Stimulated activated CD8-positive, alpha-beta memory T cell treated with anti-CD3 and anti-CD28 coated beads, Interleukin-4, amount 100 ng/mL, for 4 hours (primary cell): ENCODE measurements at places on chromosomes 4 and X.

- no peak for DNase-seq
These were observed 212.5 kb upstream of the DKK2 start for GRCh38 chr4:107248571-107248970.

DNA sequence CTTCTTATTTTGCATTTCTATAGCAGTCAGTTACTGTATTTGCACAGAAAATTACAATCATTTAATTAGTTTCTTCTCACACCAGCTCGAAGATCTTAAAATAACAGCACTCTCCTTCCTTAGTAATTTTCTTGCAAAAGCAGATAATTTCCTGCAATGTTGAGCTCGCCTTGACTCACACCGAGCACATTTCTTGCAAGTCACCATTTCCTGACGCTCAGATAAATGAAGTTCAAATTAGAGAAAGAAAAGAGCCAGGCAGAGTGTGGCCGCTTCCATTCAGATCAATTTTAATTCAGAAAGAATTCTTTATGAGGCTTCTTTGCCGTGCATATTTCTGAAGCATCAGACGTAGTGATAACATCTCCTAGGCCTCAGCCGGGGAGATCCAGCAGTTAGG is 10.1 kb downstream of the SORCS2 start:
- no peak for DNase-seq

- no peak for DNase-seq
These were observed 725 bp upstream of the CXCL1 start for GRCh38 chr4:73868206-73869129.

DNA sequence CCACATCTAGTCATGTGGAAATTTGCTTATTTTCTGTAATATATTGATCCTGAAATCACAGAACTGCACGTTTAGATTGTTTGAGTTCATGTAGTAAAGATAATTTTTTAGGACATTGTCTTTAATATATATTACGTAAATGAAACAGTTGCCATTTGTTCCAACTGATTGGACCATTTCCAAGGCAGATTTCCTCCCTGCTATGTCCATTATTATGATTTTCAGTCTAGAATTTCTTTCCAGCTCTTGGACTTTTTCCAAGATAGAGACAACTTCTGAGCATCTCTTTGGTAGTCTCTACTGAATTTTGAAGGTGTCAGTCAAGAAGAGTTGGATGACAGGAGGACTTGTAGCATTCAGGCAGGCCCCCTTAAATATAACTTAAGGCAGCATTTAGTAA is 94.6 kb downstream of the STIM2 start:
- DNase-seq = no peak

DNA sequence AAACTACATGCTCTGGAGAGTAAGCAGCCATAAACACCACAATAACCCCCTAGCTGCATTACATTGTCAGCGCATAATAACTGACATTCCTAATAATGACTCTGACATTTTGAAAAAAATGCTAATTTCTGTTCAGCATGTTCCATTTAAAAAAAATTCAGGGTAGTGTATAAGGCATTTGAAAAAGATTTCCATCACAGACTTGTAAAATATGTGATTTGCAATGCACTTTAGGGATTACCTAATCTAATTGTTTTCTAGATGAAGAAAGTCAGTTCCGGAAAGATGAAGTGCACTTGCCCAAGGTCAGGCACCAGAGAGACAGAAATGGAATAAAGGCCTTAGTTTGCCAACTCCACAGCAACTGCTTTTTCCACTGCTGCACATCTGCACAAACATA is 55.3 kb downstream of the FANCB start:
- DNase-seq = no peak

- no peak for DNase-seq
These were observed 12.4 kb upstream of the DHRSX start for GRCh38 chrX:2513121-2513664.

GRCh38 chr4:35151816-35152572 is 1092.3 kb downstream of the ARAP2 start:
- no peak for DNase-seq

- peak; percentile 98 for DNase-seq
These were observed at the start of gene GTPBP6 for GRCh38 chrX:318739-319578. Gene GTPBP6 (minus strand): TSS chrX:318796. CDS start chrX:318787, 9 bp downstream.

- DNase-seq = no peak
These were observed 109.1 kb downstream of the GPAT3 start for GRCh38 chr4:83644677-83645659.

DNA sequence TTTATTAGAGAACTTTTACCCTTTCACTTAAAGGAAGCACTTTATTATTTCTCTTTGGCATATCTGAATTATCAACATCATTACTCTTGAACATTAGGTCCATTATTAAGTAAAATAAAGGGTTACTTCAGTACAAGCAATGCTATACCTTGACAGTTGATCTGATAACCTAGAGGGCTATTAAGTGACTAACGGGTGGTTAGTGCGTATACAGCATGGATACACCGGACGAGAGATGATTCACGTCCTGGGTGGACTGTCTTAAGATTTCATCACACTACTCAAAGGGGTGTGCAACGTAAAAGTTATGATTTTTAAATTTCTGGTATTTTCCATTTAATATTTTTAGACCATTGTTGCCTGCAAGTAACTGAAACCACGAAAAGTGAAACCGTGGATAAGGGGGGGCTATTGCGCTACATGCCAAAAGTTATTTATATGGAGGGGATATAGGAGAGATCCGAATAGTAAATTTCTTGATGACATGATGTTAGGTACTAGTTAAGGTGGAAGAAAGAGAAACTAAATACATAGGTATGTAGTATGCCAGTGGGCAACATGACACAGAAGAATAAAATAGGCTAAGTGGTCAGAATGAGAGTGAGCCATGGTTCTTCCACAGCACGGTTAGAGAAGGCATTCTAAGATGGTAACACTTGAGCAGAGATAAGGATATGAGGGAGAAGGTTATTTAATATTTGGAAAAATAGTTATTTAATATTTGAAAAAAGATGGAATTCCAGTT is 230.8 kb upstream of the ANKRD50 start:
- DNase-seq = no peak

DNA sequence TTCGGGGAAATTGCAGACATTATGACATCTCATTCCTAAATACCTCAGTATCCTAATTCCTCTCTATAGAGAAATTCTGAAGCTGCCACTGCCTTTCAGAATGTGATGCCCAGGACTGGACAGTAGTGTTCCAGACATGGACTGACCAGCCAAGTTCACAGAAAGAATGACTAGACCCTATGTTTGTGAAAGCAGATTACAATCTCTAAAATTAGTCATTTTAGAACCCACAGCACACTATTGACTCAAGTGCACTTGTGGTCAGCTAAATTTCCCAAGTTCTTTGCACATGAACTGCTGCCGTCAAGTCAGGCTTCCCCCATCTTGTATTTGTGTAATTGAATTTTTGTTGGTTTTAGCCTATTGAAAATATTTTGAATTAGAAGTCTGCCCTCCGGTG is 81.0 kb upstream of the ESX1 start:
- no peak for DNase-seq

DNA sequence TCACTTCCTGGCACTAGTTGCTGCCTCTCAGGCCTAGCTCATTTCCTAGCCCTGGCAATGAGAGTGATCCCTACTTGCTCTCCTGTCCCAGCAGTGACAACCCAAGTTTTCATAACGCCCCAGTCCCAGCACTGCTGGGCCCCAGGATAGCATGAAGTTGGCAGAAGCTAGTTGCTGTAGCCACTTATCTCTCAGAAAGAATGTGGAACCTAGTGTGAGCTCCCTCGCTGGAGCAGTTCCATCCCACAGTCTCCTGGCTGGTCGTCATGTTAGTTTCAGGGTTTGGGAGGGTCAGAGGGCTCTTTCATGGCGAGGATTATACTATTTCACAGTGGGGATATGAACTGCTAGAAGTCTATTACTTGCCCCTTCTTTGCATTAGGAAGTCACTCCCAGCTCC is 5.1 kb downstream of the PF4 start:
- no peak for DNase-seq

GRCh38 chr4:38327174-38327573 is 336.8 kb upstream of the KLF3 start:
- DNase-seq = no peak

DNA sequence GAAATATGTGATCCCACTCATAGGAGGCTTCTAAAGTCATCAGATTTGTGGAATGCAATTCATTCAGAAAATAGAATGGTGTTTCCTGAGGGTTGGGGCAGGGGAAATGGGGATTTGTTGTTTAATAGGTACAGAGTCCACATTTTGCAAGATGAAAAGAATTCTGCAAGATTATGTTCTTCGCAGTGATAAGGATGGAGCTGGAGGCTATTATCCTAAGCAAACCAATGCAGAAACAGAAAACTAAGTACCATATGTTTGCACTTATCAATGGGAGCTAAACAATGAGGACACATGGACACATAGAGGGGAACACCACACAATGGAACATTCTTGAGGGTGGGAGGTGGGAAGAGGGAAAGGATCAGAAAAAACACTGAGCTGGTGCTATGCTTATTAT is 144.3 kb upstream of the NLGN4X start:
- DNase-seq = no peak

DNA sequence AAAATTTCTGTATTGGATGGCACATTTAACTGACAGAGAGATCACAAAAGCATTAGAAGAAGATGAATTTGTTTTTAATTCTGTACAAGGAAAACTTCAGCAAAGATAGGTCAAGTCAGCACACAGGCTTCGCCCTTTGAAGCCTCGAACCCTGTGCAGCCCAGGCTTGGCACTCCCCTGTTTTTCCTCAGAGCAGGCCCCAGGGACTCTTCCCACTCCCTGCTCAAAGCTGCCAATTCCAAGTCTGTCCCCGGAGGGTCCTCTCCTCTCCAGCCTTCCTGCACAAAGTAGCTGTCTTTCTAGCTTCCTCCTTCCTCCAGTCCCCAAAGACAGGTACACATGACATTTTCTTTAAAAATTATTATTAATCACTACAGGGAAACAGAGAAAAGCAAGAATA is 466.3 kb downstream of the PPARGC1A start:
- DNase-seq = no peak

- DNase-seq = no peak
These were observed 159.5 kb upstream of the USP38 start for GRCh38 chr4:143025081-143025704.

DNA sequence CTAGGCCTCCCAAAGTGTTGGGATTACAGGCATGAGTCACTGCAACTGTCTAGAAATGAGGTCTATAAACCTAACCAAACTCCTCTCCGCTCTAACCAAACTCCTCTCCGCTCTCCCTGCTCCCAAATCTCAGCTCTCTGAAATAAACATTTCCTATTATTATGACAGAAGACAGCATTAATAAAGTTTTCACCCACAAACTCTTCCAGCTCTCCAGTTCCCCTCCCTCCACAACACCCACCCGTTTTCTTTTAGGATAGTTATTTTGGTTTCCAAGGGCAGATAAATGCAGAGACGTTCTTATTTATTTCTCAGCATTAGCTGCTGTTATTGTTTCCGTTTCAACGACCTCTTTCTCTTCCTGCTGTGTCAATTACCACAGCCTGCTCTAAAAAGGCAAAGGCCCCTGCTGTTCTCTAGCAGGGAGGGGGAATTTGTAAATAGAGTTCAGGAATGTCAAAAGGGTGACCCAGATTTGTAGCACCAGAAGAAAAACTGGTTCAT is 13.3 kb upstream of the SCD5 start:
- DNase-seq = no peak

DNA sequence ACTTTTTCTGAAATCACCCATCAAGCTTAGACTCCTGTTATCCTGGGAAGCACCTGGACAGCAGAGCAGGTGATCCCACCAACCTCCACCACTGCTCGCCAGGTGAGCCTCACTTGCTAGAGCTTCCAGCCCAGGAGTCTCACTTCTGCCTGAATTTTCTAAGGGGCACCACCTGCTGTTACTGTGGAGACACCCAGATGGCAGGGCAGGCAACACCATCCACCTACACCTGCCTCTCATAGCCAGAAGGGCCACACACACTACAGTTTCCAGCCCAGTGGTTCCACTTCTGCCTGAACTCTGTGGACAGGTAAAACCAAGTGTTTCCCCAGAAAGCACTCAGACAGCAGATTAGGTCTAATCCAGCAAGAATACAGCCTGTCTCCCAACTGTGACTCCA is 262.0 kb downstream of the ARAP2 start:
- no peak for DNase-seq
